ENCODE measurements at places on chromosomes 2 and 18.
A peak's percentile ranks its signal among the peaks of the same experiment; 100 is the strongest.

- DNase-seq = no peak
Measured at GRCh38 chr2:44940732-44941464, 604 bp upstream of the SIX3 start.

GRCh38 chr2:25587361-25587760, 86.0 kb downstream of the DTNB start:
- DNase-seq = peak; percentile 3

- DNase-seq = no peak
Measured at GRCh38 chr2:25685741-25686140, 12.4 kb upstream of the DTNB start.

DNA sequence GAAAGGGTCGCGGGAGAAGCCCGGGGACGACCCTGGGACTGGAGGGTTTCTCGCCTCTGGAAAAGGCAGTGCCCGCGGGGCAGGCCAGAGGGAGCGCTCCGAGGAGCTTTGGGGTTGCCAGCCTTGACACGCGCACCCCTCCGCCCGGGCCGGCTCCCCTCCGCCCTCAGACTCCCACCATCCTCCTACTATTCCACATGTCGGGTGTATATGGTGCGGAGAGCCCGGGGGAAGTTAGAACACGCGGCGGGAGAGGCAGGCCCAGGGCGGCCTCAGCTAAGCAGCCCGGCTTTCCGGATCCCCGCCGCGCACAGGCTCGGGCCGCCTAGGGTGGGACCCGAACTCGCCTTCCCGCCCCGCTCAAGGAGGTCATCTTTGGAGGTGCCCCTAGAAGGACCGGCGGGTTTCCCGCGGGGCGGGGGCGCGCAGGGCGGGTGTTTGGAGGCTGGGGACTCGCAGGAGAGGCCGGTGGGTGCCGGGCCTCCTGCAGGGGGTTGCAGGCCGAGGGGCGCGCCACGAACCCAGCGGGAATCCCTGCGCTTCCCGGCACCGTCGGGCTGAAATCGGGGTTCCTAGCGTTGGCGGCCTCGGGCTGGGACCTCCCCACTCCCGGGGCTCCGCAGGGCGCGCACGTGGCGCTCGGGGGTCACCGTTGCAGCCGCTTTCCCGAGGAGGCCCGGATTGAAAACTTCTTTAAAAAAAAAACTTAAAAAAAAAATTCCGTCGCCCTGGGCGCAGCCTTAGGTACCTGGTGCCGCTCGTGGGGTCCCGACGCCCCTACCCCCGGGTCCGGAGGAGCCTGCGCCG, 3.7 kb downstream of the NFATC1 start:
- DNase-seq = no peak

DNA sequence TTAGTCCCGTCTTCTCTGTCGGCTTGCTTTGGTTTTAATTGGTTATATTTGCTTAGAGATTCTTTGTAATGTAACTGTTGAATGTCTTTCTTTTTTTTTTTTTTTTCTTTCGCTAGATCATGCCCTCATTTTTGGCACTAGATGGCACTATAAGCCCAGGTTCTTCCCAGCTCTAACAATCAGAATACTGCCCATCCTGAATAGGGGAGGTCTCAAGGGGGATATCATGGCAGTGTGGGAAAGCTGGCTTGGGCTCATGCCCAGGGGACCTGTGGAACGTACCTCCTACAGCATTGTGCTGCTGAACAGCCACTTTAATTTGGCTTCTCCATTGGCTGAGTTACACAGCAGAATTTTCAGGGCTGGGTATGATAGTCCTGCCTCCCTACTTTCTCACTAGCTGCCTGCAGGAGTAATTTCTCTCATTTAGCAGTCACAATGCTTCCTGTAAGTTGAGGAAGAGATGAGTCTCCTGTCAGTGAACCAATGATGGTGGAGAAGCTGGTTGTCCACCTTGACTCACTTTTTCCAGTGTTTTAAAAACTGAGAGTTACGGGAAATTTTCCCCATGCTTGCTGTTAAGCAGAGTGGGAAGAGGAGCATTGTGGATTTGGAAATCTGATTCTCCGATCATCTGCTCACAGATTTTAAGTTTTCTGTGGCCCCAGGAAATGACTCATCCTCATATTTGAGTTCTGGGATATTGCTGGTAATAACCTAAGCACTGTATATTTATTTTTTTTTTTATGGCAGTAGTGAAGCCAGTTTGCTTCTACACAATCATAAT, 47.2 kb downstream of the RAD51AP2 start:
- DNase-seq = peak; percentile 66

GRCh38 chr2:198127627-198128026, 323.2 kb downstream of the PLCL1 start:
- peak; percentile 25 for DNase-seq

GRCh38 chr2:222485367-222486211, 61.2 kb downstream of the SGPP2 start:
- no peak for DNase-seq

DNA sequence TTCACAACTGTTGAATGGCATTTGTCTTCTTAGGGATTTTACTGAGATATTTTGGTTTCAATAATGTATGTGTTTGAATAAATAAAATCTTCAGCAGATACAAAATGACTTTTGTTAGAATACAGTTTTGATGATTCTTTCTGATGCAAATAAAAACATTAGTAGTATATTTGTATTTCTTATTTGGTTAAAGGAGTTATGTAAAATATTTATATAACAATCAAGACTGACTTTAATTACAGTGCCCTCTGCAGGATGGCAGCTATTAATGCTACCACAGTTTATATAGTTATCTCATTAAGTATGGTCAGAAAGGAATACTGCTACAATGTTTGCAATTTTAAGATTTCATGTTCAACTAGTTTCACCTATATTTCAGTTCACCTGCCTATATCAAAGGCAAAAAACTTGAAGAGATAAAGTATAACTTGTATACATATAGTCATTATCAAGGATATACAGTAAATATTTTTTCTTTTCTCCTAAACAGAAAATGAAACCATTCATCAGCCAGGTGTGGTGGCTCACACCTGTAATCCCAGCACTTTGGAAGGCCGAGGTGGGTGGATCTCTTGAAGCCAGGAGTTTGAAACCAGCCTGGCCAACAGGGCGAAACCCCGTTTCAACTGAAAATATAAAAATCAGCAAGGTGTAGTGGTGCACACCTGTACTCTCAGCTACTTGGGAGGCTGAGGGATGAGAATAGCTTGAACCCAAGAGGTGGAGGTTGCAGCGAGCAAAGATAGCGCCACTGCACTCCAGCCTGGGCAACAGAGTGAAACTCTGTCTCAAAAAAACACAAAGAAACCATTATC, 19.8 kb downstream of the ARL5A start:
- no peak for DNase-seq

Measured in mammary epithelial cell (primary cell).